Stimulated activated CD8-positive, alpha-beta memory T cell treated with anti-CD3 and anti-CD28 coated beads, Interleukin-4, amount 100 ng/mL, for 1 hour (primary cell): ENCODE measurements at places on chromosomes 2 and 18.

- no peak for DNase-seq
Observed at GRCh38 chr2:95334916-95335641, 37.9 kb downstream of the KCNIP3 start.

DNA sequence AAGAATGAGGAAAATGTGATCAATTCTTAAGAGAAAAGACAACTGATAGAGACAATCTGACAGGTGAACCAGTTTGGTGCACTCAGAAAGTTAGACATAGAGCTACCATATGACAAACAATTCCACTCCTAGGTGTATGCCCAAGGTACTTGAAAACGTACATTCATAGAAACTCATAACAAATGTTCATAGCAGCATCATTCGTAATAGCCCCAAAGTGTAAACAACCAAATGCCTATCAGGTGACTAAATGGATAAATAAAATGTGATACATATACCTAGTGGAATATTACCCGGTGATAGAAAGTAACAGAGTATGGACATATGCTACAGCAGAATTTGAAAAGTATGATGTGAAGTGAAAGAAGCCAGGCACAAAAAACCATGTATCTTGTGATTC is 149.3 kb upstream of the TRIB2 start:
- DNase-seq = no peak

GRCh38 chr2:54469484-54470053 is 13.4 kb downstream of the SPTBN1 start:
- DNase-seq = no peak

GRCh38 chr2:38259311-38259710 is 117.8 kb downstream of the ATL2 start:
- no peak for DNase-seq

DNA sequence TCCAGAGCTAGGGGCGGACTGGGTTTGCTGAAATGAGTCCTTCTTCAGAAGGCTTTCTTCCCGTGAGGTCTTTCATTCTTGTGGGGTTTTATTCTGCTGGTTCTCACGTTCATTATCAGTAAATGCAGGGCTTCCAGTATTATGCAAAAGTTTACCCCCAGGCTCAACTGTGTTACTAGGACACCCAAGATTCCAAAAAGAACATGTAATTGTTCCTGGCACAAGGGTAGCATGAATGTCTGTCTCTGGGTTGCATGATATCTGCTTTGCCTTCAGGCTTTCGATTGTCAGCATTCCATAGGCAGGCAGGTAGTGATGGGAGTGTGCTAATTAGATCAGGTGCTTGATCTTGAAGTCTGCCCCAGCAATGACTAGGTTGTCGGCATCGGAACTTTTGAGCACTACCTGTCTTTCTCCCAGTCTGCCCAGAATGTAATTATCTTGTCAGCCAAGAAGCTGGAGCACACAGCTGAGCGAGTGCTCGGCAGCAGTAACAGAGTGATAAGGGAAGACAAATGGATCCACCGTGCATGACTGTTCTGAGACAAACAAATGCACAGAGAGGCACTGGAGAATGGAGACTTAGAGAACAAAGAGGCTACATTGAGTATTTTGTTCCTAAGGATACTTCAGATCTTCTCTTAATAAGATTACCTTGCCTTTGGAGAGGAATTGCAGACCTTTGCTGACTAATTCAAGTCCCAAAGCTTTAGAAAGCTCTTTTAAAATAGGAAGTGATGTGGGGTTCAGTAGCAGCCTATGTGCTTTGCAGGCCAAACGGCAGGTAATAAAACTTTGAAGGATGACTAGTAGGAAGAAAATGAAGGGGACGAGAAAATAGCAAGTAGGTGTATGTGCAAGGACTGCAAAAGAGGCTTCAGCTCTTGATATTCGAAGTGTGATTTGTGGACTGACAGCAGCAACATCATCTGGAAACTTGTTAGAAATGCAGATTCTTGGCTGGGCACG is 41.9 kb downstream of the ITGB6 start:
- no peak for DNase-seq

DNA sequence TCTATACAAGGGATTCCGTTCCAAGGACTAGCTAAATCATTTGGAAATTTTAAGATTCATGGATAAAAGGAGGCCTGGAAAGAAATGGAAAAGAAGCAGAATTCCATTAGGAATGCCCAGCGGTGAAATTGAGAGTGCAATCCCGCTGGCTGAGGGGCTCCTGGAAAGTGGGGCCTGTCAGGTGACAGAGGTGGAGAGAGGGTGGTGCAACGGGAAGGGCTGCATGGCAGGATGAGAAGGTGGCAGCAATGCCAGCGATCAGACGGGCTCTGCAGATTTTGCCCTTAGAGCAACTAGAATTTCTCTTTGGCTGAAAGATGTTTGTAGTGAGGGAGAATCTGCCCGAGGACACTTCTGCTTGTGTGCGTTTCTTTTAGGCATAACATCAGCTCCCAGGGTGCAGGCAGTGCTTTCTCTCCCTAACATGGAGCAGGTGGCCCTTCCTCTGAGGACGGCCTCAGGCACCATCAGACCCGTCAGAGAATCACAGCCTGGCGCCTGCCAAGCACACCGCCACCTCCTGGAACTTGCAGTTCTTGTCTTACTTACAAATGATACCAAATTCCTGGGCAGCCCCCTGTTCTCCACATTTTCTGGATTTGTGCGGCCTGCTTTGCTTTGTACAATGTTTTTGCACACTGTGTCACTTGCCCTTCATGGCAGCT is 261.6 kb downstream of the NDUFA10 start:
- DNase-seq = no peak

DNA sequence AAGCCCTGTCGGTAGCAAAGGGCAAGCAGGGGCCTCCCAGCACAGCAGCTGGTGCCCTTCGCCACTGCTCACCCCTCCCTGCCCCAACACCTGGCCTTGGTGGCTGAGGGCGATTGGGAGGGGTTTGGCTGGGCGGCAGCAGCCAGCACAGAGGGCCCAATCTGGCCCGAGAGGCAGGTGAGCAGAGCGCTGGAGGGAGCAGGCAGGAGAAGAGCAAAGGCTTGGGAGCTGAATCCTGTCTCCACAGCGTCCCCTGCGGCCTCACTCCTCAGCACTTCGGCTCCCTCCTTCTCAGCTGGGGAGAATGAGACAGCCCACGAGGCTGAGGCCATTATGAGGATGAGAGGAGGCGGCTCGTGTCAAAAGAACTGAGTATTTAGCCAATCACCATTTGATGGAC is 74.9 kb upstream of the TAF1B start:
- DNase-seq = no peak
